ENCODE measurements at places on chromosomes 16 and 17. TPM values are rescaled to one million over a fixed set of nuclear protein-coding genes. Genes with fewer than 3 reads are reported as not detected.

The GOT2 gene
- 108 TPM for polyA plus RNA-seq

The SLC6A2 gene
- 0.16 TPM for polyA plus RNA-seq

The NPIPA8 gene
- 98.7 TPM for polyA plus RNA-seq

The PTX4 gene
- polyA plus RNA-seq: not detected

The KRT13 gene
- polyA plus RNA-seq: 1.1 TPM

The TBC1D3I gene
- 0.25 TPM for polyA plus RNA-seq

The IGF2BP1 gene
- 5.7 TPM for polyA plus RNA-seq

The ZNF652 gene
- 28.2 TPM for polyA plus RNA-seq

The PTRH2 gene
- 29.6 TPM for polyA plus RNA-seq

The CIBAR2 gene
- polyA plus RNA-seq: not detected

DNA sequence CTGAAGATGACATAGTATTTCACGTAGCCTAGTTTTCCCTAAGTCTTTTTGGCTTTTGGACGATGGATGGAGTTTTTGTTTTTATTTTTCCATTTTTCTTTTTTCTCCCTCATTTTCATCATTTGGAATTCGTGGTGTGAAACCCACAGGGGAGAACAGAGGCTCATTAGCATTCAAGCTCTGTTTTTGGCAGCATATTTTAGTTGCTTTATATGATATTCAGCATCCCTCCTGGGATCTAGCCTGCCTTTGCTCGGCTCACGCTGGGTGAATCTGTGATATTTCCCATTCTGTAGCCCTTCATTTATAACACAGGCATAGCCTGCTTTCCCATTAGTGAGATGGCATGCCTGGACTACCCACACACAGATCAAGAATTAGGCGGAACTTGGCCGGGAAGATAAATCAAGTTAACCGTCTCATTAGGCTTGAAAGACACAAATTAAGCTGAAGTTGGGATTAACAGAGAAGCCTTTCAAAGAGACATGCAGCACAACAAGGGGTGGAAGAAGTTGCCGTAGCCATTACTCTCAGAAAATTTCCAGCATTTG is 20.1 kb upstream of the CLEC19A start:
- DNase-seq: no peak

- no peak for DNase-seq
Observed at GRCh38 chr16:81896902-81897301, 114.4 kb downstream of the SDR42E1 start.

- DNase-seq: no peak
Observed at GRCh38 chr17:16117149-16117548, 98.2 kb downstream of the NCOR1 start.

DNA sequence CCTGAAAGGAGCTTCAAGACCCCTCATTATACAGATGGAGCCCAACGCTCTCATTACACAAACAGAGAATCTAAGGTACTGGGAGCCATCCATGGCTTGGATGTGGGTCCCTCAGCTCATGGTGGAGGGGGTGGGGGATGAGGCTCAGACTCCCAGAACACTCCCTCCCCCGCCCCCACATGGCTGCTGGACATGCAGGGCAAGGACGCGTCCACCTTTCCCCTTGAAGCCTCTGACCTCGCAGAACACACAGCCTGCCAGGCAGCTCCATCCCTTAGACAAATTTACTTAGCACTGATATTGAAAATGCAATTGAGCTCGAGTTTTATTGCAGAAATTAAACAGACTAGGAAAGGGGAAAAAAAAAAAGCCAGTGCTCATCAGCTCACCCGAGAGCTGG is 203.9 kb downstream of the ZNF423 start:
- no peak for DNase-seq

- DNase-seq: no peak
Observed at GRCh38 chr16:76976101-76976500, 214.9 kb upstream of the MON1B start.

DNA sequence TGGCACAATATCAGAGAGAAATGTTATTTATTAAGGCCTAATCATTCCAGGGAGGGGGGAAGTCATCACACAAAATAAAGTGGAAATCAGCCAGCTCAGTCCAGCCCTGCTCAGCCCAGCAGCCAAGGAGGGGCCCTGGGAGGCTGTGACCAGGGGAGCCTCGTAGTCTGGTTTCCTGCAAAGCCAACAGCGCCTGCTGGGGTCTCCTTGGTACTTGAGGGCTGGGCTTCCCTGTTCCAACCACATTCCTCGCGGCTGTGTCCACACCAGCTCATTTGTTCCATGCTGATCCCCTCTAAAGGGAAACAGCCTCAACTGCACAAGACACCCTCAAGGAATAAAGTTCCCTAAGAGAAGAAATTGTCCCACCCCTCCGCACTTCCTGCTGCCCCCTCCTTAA is 154.0 kb downstream of the TMEM132E start:
- no peak for DNase-seq

DNA sequence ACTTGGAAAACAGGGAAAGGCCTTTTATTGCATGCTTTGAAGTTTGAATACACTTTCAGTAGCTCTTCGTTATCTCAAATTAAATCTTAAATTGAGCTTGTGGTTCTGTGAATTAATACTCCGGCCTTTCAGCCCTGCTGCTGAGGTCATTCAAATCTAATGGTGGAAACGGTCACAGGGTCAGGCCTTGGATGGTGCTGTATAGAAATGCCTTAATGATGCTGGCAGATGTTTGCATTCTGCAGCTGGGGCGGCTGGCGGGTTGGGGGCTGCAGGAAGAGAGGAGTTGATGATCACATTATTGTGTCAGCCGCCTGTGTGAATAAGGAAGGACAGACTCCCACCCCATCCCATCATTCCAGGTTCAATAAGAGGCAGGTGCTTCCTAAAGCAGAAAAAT is 723.6 kb downstream of the WWOX start:
- DNase-seq: no peak

DNA sequence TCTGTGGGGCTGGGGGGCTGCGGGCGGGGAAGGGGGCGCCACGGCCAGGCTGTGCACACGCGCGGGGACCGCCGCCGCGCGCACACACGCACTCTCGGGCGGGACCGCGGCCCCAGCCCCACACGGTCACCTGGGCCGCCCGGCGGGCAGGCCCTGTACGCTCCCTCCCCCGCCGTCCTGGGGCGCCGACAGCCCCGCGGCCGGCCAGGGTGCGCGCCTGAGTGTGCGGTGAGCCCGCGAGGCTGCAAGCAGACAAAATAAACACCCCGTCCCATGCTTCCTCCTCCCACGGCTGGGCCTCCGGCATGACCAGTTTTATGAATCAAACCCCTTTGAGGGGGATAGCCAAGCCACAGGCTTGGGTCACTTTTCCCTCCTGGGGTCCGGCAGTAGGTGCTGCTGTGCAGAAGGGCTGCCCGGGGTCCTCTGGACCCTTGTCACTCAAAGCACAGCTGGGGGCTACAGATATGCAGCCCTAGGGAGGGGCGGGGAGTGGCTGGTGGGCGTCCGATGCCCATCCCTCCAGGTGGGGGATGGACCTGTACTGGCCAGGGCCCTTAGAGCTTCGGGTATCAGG is 441 bp downstream of the VASN start:
- no peak for DNase-seq

- DNase-seq: no peak
Observed at GRCh38 chr16:50797456-50797855, 55.6 kb downstream of the CYLD start.

- peak; percentile 33 for DNase-seq
Observed at GRCh38 chr16:4506450-4506849, 30.3 kb downstream of the HMOX2 start.

DNA sequence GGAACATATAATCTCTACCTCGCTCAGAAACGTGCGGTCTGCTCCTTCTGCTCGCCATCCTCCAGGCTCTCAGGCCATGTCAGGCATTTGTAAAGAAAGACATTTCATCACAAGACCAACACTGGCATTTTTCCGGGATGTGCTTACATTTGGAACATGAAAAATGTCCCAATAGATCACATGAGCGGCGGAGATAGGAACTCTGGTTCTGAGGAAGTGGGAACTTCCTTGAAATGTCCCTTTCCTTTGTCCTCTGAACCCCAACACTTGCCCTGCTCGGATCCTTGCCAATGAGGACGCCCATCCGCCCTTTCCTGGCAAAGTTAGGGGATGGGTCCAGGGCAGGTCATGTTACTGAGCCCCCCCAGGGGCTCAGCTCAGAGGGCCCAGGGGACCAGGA is 130.5 kb downstream of the MAF start:
- no peak for DNase-seq

GRCh38 chr17:57502022-57502421 is 243.1 kb downstream of the CCDC182 start:
- DNase-seq: no peak

GRCh38 chr17:15502369-15503112 is 35.1 kb upstream of the CDRT4 start:
- peak; percentile 69 for DNase-seq

DNA sequence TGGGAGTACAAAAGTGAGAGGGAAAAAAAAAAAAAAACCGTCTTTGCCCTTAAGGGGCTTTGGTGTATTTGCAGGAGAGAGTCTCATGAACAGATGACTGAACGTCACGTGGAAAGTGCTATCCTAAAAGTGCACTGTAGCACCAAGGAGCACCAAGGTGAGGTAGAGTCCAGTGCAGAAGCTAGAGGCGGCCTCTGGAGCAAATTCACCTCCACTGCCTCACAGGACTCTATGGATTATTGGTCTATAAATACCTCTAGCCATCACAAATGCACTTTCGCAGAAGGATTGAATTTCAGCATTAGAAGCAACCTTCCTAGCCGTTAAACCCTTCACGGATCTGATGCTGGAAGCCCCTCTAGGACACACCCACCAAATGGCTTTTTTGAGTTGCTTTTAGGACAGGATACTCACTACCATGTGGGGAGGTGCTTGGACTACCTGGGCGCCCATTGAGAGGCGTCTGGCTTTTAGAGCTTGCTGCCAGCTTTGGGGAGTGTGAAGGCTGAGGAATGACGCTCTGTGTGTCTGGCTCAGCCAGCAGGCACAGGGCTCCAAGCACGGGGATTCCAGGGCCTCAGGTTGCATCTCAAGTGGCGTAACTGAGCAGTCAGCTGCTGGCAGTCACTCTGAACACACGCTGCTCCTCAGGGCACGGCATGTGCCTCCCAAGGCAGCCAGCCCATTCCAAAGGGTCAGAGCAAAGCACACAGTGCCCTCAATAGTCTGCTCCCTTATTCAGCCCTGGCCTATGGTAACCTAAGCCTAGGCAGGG is 52.7 kb downstream of the CDRT4 start:
- no peak for DNase-seq

GRCh38 chr17:45371414-45372324 is 54.8 kb upstream of the MAP3K14 start:
- peak; percentile 55 for DNase-seq

GRCh38 chr17:67511804-67512203 is 134.7 kb downstream of the PITPNC1 start:
- no peak for DNase-seq

DNA sequence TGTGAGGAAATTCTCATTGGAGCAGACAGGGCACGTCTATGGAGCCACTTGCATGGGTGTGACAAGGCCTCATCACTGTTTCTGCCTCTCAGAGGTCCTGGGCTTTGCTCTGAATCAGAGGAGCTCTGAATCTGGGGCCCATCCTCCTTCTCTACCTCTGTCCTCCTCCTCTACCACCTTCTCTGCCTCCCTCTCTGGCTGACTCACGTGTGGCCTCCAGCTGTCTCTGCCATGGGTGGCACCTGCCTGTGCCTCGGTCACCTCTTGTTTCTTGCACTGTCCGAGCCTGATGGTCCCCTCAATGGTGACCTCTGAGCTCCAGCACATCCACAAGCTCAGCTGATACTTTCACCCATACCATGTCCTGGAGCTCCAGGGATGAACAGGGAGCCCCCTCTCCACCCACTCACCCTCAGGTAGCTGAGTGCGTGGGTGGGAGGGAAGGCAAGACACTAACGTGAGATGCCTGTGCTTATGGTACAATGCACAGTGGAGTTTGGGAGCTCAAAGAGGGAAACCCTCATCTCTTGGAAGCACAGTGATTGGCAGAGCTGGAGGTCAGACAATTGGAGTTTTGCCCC is 116.4 kb upstream of the CRHR1 start:
- DNase-seq: no peak

DNA sequence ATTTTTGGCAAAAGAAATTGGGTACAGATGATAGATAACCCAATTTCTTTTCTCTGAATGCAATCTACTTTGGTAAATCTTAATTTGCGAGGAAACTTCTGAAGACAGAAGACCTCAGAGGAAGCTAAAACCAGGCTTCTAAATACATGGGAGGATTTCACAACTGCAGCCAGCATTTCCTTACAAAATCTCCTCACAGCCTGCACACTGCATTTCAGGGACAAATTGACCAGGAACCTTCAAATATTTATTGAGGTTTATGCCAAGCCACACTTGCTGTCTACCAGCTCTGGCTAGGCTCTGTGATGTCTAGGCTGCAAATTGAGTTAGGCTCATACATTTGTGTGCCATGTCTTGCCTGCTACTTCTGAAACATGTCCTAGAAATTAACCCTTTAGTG is 167.3 kb upstream of the CDH5 start:
- DNase-seq: no peak

DNA sequence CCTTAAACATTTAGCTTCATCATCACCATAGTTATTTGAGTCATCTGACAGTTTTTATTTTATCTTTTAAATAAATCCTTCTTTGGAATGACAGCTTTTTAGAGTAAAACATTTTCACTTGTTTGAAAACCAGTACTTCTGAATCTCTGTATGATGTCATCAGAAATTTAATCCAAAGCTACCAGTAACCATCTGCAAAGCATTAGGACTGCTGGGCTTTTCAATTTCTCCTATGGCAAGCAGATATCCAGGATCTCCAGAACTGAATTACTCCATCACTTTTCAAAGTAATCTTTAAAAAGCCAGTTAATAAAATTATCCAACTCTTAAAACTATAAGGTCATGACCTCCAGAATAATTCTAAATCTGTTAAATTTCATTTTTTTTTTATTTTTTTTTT is 51.5 kb downstream of the CHCT1 start:
- DNase-seq: no peak

DNA sequence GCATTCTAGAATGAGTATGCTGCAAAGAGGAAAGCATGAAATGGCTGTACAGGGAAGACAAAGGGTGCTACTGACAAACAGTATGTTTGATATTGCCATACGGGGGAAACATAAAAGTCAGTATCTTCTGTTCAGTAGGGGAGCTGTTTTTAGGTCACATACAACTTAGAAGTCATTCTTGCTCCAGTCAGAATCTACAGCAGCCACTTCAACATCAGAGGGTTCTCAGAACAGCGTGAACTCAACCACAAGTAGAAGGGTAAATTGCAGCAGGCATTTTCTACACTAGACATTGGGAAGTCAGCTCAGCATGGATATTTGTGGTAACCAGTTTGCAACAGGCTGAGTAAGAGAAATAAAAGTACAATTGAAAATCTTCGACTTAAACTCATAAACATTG is 1241.8 kb upstream of the GOT2 start:
- no peak for DNase-seq

DNA sequence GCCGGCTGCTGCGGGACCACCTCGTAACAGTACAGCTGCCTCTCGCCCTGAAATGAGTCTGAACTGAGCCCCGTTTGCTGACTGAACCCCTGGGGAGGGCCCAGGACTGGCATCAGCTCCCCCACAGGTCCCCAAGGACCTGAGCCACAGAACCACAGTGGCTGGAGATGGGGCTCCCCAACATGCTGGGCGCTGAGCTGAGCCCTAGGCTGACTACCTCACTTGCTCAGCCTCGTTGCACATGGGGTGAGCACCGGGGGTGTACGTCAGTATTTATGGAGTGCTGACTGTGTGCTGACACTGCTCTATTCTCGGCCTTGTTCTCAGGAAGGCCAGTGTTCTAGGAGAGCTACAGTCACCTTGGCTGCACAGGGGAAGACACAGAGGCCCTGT is 6.6 kb upstream of the VASN start:
- DNase-seq: no peak

- DNase-seq: no peak
Observed at GRCh38 chr16:1612320-1613111, at the start of gene CRAMP1. Gene CRAMP1, plus strand, starts transcription at chr16:1612360. Its CDS starts 2,280 bp downstream, at chr16:1614640.

Data from left renal pelvis (tissue), 4 donors.